ENCODE measurements at places on chromosomes 5 and 9. TPM values are rescaled to one million over a fixed set of nuclear protein-coding genes. Genes with fewer than 3 reads are reported as not detected.

The MUSK gene
- total RNA-seq: 71.1 TPM

The FOXD4L5 gene
- 0.06 TPM for total RNA-seq

The OBP2B gene
- not detected for total RNA-seq

The KIAA1958 gene
- 1.4 TPM for total RNA-seq

The LRRC19 gene
- not detected for total RNA-seq

The PCDHAC2 gene
- 0.06 TPM for total RNA-seq

The TMOD1 gene
- not detected for total RNA-seq

The CERT1 gene
- total RNA-seq: 15.8 TPM

DNA sequence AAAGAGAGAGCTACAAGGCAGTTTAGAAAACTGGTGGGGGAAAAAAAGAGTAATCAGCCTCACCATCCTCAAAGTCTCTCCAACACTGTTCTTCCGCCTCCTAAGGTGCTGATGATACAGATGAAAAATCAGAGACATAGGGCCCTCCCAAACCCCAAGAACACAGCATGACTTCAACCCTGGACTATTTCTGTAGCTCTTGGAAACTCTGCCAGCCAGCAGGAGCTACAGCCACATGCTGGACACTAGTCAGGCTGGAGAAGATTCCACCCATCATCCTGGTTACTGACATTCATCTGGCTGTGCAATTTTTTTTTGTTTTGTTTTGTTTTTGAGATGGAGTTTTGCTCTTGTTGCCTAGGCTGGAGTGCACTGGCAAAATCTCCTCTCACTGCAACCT, 42.4 kb downstream of the OXCT1 start:
- no peak for DNase-seq

GRCh38 chr9:91193087-91193657, 168.5 kb downstream of the AUH start:
- DNase-seq: peak; percentile 98

GRCh38 chr9:80504601-80505230, 933.0 kb downstream of the TLE4 start:
- DNase-seq: no peak

- no peak for DNase-seq
Measured at GRCh38 chr9:121567500-121568342, 68.1 kb upstream of the GGTA1 start.

DNA sequence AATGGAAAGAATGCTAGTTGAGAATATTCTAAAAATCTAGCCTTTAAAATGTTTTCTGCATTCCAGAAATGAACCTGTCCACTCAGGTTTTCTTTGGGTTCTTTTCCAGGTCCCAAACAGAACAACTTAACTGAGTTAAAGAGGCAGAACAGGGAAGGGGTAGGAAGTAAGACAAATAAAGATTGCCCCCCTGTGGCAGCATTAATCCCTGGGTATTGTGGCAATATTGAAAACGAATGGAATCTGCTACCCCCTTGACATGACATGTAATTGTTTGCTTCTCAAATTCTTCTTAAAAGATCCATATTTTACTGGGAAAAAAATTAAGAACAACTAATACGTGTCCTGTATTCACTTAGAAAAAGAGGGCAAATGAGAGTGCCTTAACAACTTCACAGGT, 9.3 kb upstream of the RBM22 start:
- no peak for DNase-seq

DNA sequence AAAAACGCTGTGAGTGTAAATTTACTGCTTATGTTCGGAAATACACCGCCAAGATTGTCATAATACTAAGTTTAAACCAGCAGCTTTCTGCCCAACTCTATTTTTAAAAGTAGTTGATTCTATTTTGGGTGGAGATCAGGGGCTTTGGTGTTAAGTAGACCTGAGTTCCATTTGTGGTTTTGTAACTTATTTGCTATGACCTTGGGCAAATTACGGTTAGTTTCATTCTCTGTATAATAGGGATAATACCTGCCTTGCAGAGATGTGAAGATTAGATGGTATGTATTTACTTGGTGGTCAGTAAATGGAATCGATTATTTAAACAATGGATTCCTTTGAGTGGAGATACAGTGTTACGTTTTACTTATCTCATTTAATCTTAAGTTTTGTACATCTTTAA, 1.6 kb downstream of the RAD23B start:
- no peak for DNase-seq

DNA sequence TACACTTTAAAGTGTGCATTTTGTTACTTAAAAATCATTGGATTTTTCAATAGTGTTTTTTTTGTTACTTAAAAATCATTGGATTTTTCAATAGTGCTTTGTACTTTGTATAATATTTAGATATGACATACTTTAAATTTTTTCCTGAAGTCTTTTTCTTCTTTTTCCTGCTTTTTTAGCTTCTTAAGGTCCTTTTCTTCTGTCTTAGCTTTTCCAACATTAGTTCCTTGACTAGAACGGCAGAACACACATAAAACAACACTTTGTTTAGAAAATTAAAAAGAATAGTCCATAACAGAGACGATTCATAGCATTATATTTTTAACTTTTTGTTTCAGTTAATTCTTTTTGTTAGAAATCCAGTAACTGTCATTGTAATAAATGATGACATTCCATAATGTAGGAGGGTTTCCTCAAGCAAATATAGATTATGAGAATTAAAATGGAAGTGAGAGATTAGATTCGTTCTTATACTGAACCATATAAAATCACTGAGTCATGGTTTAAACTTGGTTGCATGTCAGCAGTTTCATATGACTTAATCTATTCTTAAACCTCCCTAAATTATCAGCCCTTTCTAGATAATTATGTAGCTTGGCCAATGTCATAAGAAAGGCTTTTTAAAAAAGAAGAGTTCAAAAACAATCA, 45.3 kb upstream of the RICTOR start:
- DNase-seq: no peak

DNA sequence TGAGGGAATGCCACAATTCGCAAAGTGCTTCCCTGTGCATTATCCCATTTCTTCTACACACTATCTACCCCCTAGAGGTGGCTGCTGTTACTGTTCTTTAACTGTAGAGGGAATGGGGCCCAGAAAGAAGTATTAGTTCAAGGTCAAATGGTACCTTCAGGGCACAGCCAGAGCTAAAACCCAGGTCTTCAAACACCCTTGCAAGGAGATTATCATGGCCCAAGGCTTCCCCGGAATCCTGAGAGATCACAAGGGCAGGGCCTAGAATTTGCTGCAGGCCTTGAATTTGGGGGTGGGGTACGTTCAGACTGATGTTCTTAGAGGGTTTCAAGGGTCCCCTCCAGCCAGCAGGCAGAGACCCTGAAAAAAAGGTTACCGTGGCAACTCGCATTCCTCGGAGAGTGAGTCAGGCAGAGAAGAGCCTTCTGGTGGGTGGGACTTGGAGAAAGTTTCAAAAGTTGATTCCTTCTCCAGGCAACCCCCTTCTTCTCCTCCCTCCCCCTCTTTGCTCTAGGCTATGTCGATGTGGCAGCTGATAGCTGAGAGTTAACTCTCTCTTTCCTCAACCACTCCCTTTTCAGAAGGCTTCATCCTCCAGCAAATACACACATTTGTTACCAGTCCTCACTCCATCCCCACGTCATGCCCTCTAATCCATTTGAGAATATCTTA, 1.9 kb downstream of the SPARC start:
- peak; percentile 96 for DNase-seq

GRCh38 chr9:137035937-137036336, 4.0 kb upstream of the FUT7 start:
- DNase-seq: no peak

- DNase-seq: peak; percentile 75
Measured at GRCh38 chr5:132007399-132008162, 3.9 kb downstream of the ACSL6 start.

DNA sequence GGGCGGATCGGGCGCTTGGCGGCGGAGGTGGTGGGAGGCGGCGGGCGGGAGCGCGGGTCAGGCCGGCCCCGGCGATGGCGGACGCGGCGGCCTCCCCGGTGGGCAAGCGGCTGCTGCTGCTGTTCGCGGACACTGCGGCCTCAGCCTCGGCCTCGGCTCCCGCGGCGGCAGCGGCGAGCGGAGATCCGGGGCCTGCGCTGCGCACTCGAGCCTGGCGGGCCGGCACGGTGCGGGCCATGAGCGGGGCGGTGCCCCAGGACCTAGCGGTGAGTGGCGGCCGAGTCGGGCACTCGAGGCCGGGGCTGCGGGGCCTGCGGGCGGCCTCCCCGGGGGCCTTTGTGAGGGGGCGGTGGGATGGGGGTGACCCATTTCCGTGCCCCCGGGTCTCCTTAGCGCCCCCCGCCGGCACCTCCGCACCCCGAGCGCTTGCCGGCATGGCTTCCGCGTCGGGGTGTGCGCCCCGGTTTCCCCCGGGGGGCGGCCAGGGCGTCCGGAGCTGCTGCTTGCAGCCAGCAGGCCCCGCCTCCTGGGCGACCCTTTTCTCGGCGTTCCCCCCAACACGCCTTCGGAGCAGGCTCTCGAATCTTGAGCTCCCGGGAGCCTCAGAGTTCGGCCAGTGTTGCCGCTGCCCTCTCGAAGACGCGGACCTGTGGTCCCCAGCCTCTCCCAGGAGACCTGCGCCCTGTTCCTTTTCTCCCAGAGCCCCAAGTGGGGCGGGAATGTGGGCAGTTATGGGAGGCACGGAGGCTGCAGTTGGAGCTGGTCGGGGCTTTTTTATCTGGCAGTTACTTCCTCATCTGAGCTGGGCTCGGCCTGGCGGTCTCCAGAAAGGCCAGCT, 456 bp downstream of the KDM3B start:
- DNase-seq: peak; percentile 51

GRCh38 chr5:148909766-148910165, 83.4 kb downstream of the ADRB2 start:
- peak; percentile 22 for DNase-seq

DNA sequence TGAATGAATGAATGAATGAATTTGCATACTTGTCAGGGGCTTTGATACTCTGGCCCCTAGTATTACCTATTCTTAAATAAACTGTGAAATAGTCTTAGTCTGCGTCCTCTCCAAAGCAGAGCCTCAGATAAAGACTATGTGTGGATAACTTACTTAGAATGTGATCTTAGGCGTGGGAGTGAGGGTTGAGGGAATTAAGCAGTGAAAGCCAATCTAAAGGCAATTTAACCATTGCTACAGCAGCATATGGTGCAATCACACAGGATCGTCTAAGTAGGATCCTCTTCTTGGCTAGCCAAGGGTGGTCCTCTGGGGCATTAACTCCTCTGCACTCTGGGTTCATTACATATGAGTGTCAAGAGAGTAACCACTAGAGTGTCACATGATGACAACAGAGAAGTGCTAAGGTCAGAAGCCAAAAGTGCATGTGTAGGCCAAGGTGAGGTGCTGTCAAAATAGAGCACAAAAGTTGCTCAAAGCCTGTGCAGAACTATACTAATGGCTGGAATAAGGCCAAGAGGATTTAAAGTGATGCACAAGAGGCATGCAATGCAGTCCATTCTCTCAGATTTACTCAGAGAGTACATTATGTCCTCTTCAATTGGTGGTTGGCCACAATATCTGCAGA, 274.4 kb upstream of the SEMA6A start:
- DNase-seq: no peak
